ENCODE measurements at places on chromosomes 12 and 14.
A peak's percentile ranks its signal among the peaks of the same experiment; 100 is the strongest.

- no peak for DNase-seq
These were observed 97.9 kb downstream of the RERGL start for GRCh38 chr12:17992002-17992656.

DNA sequence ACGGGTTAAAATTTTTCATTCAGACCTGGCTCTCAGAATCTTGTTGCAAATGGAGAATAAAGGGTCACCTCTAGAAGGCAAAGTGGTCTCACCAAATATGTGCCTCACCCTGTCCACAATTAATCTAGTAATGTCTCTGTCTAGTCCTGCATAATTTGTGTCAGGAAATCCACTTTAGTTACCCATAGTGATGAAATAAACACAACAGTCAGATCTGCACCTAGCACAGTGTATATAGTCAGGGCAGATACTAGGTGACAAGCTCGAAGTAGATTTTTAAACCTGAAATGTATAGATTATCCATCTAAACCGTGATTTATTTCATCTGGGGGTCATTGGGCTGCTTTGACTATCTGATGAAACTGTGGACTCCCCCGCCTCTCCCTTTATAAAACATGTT is 15.9 kb upstream of the FLVCR2 start:
- DNase-seq = no peak

DNA sequence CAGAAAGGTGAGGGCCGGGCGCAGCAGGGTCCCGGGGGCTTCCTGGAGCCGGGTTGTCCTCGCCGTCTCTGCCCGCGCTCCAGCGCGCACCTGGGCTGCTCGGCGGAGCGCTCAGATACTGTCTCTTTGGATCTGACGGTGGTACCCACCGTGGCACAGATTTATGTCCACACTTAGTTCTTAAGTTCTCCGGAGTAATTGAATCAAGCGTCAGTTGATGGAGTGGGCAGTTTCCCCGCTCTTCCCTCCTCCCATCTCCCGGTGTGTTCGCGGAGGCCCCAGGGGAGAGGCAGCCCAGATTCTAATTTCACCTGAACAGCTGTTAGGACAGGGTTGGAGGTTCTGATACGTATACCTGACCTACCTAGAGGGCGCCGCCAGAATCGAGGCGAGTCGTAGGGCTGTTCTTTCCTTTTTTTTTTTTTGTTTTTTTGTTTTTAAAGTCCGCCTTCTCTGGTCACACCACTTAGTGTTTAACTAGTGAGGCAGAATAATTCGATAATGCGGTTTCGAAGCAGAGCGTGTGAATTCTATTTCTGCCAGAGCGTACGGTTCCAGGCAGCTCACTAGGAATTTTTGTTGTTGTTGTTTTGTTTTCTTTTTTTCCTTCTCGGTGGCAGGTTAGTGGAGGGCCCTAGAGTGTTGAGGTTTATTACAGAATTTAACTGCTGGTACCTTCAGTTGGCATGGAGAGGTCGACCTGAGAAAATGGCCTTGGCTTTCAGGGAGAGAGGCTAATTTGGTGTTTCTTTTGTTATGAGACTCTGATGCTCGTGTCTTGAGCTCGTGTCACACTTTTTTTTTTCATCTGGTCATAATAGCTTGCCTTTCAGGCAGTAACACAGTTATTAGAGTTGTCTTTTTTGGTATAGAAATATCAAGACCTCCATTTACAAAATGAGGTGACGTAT is 22.3 kb upstream of the GNS start:
- no peak for DNase-seq

DNA sequence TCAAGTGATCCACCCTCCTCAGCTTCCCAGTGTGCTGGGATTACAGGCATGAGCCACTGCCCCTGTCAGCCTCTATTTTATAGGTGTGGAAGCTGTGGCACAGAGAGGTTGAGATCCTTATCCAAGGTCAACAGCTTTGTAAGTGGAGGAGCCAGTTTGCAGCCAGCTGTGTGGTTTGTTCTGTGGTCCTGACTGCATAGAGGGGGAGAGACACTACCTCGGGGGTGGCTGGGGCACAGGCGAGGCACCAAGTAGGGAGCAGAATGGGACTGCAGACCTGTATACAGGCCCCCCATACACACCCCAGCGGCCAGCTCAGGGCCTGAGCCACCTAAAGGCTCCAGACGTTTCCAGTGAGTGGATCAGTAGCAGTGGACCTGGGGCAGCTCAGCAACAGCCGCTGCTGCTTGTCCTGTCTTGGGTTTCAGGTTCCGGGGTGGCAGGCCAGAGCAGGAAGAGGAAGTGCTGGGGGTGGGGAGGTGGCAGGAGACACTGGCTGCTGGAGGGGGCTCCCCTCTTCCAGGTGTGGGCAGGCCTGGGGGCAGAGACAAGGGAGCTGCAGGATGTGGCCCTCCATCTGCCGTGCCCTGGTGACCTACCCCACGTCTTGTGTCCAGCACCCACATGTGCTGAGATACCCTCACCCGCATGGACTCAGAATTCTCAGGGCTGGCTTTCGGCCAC is 11.0 kb downstream of the ORAI1 start:
- DNase-seq = peak; percentile 38

DNA sequence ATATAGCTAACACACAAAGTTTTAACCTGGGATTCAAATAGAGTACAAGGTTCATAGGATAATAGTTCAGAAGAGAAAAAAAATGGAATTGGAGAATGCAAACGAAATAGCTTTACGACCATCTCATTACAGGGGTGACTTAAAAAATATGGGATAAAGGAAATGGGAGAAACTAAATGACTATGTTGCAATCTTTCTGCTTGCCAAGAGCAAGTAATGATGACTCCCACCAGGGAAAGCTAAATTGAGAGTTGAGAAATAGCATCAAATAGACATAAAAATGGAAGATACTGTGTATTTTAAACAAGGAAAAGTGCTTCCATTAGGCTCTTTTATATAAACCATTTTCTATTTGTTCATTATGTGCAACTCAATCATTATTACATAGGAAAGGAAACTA is 155.7 kb upstream of the ATXN7L3B start:
- no peak for DNase-seq

DNA sequence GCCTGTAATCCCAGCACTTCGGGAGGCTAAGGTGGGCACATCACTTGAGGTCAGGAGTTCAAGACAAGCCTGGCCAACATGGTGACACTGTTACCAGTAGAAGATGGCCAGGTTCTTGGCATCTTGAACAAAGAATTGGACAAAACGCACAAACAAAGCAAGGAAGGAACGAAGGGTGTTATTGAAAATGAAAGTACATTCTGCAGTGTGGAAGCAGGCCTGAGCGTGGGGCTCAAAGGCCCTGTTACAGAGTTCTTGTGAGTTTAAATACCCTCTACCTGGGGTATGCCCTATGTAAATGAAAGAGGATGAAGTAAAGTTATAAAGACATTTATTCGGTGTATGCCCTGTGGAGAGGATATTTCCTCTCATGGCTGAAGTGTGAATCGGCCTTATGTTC is 20.8 kb upstream of the CDK17 start:
- peak; percentile 31 for DNase-seq

DNA sequence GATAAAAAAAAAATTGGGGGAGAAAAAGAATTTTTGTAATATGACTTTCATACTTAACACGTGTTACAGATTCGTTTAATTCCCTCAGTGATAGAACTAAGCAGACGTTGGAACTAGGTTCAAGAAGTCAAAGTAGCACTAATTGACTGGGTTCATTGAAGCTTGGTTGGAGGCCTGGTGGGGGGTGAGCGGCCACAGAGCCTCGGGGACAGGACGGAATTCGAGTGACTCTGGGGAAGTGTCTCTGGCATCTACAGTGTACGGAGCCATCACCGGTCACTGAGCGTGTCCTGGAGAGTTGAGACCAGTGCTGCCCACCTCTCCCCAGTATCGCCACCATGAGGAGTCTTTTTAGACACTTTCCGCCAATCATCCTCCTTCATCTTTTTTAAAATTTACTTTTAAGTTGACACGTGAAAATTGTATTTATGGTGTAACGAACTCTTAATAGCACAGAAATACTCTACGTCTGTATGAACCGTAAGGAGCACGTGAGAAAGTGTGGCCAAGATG is 1.3 kb downstream of the ZFYVE21 start:
- DNase-seq = no peak

- no peak for DNase-seq
These were observed 80.0 kb upstream of the RGS6 start for GRCh38 chr14:71852181-71852580.

DNA sequence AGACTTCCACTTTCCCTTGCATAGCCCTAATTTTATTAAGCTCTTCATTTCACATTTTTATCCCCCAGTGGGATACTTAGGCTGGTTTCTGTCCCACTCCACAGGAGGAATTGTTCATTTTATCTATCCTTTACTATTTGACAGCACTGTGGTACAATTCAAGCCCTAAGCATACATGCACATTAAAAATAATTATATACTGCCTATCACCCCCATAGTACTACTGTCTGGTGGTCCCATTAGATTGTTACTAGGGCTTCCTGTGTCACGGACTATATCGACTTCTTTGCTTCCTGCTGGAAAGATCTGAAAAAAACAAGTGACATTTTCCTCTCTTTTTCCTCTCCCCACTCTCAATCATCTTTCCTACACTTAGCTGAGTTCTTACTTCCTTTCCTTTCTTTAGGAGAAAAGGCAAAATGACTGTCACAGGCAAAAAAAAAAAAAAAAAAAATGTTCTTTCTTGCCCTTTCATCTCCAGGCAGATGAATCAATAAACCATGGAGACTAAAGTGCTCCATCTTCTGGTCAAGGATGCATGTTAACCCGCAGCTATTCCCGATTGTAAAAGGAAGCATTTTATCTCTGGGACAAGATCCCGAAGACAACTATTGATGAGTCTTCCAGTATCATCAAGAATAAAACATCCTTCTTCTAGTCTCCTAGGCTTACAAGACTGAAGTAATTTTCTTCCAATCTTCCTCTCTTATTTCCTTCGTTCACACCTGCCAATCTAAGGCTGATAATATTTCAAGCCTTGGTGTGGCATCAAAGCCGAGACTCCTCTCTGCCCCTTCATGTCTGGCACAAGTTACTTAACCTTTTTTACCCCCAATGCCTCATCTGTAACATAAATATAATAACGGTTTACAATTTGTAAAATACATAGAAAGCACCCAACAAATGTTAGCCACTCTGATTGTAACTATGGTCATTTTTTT is 94.4 kb upstream of the PLEKHG7 start:
- no peak for DNase-seq

GRCh38 chr14:39451811-39452210 is 19.6 kb upstream of the FBXO33 start:
- no peak for DNase-seq

- no peak for DNase-seq
These were observed 17.8 kb upstream of the PAPOLA start for GRCh38 chr14:96484399-96484798.

GRCh38 chr12:113003636-113004035 is 25.3 kb downstream of the OAS2 start:
- no peak for DNase-seq

GRCh38 chr14:83777516-83777915 is 1752.4 kb upstream of the FLRT2 start:
- DNase-seq = no peak

- DNase-seq = no peak
These were observed 89.3 kb downstream of the SPTSSA start for GRCh38 chr14:34372786-34373185.

DNA sequence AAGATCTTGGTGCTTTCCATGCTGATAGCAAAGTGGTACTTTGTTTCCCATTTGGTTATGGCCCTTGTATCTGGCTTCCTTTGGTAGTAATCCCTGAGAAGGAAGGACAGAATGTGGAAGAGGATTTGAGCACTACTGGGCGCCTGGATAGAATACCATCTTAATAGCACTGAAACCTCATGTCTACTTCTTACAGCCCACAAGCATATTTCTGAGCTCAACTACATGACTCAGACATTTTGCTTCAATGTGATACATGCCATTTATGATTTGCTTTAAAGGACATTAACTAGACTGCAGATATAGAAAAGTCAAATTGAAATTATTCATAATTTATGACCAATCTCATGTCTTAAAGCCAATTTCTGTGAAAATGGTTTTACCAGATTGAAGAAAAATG is 80.4 kb downstream of the LIN7A start:
- DNase-seq = no peak

- DNase-seq = no peak
These were observed 78.7 kb downstream of the HECTD1 start for GRCh38 chr14:31128601-31129526.

DNA sequence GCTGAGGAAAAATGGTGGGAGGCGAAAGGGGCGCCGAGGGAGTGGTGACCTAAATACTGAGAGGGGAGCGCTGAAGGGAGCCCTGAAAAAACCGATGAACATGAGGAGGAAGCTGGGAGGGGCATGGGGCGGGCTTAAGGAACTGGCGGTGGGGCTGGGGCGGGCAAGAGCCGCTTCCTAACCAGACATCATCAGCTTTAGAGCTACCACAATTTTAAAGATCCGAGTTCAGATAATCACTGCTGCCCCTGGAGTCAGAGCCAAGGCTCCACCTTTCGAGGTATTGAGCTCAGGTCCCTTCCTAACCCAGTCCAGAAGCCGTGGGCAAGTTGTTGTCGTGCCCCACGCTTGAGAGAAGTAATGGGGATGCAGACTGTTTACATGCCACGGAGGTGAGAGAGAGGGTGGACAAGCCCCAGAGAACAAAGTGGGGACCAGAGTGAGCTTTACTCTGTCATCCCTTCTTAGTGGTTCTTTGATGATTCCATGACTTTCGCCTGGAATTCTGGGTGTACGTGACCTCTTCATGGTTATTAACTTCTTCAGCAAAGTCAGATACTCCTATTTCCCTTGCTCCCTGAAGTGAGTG is 393 bp downstream of the ORMDL2 start:
- DNase-seq = no peak

- DNase-seq = no peak
These were observed 242.3 kb downstream of the NRXN3 start for GRCh38 chr14:78412475-78412874.

GRCh38 chr12:102912258-102912657 is 4.8 kb downstream of the PAH start:
- DNase-seq = no peak

GRCh38 chr14:50619569-50620141 is 48.5 kb downstream of the SAV1 start:
- no peak for DNase-seq

DNA sequence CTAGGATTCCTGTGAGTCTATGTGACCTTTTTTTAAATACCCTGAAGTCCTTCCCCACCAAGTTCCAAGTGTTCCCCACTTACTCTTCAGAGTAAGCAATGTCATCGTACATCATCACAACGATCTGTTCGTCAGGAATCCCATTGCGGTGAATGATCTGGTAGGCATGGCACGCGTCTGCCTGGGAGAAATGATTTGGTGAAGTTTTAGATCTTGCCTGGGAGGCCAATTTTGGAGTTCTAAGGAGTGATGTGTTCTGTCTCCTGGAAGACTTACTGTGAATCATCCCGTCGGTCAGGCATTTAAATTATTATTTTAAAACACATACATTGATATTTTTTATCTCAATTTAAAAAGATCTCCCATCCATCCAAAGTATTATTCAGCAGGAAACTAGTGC is 29.8 kb downstream of the LGMN start:
- no peak for DNase-seq

- no peak for DNase-seq
These were observed 71.5 kb downstream of the AACS start for GRCh38 chr12:125136702-125137101.

GRCh38 chr12:123952037-123952436 is 20.6 kb downstream of the CCDC92 start:
- no peak for DNase-seq

Measured in CD4-positive, alpha-beta memory T cell (primary cell).